Activated CD8-positive, alpha-beta memory T cell treated with anti-CD3 and anti-CD28 coated beads for 48 hours (primary cell): ENCODE measurements at places on chromosomes 1 and 21.

GRCh38 chr1:184061396-184062003 is 10.0 kb downstream of the TSEN15 start:
- no peak for DNase-seq

DNA sequence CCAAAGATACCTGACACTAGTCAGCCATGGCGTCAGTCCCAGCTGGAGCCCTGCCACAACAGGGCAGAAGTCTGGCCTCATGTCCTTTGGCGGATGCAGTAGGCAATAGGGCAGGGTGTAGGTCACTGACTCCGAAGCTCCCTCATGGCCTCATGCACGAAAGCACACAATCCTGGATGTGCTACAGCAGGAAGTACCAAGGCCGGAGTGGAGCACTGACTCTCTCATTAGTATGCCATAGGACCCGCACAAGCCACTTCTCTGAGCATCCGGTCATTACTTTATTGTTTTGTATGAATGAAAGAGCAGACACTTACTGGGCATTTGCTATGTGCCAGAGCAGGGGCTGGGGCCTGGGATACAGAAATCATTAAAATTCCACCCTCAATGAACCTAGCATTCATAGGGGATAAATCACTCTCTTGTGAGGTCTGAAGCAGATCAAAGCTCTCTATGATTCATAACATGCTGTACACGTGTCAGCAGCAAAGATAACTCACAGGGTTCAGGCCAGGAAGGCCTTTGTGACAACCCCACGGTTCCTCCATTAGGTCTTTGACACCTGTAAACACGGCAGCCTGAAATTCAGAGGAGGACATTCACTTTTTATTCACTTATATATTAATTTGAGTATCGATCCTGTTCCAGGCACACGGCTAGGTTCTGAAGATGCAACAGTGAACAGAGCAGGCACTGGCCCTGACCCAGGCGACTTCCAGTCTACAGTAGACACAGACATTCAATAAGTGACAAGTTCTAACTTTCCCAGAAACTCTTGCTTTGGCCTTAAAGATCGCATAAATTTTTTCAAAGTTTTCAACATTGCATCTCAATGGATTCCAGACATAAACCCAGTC is 357.9 kb upstream of the USP24 start:
- DNase-seq = no peak

- DNase-seq = no peak
Observed at GRCh38 chr21:28827422-28827821, 165.3 kb downstream of the LTN1 start.

- no peak for DNase-seq
Observed at GRCh38 chr1:79808816-79809475, 802.4 kb upstream of the ADGRL4 start.

DNA sequence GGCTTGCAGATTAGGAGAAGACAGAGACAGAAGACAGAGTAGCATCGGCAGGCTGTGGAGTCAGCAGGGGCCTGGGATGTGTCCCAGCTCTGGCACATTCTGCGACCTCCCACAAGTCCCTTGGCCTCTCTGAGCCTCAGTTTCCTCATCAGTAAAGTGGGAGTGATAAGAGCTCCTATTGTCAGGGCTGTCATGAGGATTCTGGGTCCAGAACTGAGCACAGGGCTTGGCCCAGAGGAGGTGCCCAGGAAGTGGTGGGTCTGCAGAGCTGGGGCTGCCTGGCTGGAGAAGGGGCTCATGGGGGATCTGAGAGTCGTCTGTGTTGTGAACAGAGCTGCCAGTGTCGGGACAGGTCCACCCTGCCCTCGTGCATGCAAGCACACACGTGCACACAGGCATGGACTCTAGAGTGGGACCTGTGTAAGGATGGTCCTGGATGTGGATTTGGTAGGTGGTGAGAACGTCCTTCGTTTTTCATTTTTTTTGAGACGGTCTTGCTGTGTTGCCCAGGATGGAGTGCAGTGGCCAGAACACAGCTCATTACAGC is 262.9 kb downstream of the PTPRU start:
- DNase-seq = no peak

- no peak for DNase-seq
Observed at GRCh38 chr1:154856049-154856448, 14.0 kb downstream of the KCNN3 start.

DNA sequence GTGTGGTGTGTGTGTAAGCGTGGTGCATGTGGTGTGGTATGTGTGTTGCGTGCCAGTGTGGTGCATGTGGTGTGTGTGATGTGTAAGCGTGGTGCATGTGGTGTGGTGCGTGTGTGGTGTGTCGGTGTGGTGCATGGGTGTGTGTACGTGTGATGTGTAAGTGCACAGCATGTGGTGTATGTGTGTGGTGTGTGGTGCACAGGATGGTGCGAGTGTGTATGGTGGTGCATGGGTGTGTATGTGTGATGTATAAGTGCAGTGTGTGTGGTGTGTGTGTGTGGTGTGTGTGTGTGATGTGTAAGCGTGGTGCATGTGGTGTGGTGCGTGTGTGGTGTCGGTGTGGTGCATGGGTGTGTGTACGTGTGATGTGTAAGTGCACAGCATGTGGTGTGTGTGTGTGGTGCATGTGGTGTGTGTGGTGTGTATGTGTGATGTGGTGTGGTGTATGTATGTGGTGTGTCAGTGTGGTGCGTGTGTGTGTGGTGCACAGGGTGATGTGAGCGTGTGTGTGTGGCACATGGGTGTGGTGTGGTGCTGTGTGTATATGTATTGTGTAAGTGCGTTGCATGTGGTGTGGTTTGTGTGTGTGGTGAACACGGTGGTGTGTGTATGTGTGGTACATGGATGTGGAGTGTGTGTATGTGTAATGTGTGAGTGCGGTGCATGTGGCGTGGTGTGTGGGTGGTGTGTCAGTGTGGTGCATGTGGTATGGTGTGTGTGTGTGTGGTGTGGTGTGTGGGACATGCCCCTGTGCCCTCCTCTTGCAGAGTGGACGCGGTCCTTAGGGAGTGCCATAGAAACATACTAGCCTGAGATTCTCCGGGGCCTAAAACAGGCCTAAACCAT is 1.1 kb upstream of the C2CD2 start:
- no peak for DNase-seq

DNA sequence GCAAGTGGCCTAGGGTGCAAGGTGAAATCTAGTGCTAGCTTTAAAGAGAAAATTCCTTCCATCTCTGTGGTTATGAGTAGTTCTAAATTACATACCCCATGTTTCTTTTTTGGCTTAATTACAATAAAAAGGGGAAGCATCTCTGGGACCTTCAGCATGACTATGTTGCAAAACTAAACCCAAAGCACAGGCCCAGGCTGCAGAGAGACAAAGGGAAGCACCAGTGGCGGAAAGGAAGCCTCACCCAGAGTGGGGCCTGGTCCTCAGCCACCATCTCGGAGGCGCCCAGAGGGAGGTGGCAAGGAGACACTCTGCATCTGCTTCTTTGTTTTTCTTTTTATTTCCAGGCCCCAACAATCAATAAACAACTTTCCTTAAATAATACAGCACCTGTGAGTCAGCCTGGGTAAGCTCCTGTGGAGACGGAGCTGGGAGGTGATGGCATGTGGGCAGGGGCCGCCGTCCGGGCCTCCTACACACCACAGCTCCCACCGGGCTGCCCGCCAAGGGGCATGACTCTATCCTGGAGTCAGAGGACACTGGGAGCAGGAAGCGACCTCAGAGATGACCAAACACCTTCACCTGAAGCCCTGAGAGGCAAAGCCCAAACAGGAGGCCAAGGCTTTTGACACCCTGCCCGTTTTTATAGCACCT is 21.7 kb downstream of the ITPKB start:
- DNase-seq = no peak

GRCh38 chr1:175268720-175269119 is 76.1 kb upstream of the KIAA0040 start:
- DNase-seq = no peak

- DNase-seq = no peak
Observed at GRCh38 chr1:30253807-30254440, 469.5 kb downstream of the MATN1 start.

GRCh38 chr1:90135286-90135685 is 140.4 kb downstream of the ZNF326 start:
- no peak for DNase-seq

DNA sequence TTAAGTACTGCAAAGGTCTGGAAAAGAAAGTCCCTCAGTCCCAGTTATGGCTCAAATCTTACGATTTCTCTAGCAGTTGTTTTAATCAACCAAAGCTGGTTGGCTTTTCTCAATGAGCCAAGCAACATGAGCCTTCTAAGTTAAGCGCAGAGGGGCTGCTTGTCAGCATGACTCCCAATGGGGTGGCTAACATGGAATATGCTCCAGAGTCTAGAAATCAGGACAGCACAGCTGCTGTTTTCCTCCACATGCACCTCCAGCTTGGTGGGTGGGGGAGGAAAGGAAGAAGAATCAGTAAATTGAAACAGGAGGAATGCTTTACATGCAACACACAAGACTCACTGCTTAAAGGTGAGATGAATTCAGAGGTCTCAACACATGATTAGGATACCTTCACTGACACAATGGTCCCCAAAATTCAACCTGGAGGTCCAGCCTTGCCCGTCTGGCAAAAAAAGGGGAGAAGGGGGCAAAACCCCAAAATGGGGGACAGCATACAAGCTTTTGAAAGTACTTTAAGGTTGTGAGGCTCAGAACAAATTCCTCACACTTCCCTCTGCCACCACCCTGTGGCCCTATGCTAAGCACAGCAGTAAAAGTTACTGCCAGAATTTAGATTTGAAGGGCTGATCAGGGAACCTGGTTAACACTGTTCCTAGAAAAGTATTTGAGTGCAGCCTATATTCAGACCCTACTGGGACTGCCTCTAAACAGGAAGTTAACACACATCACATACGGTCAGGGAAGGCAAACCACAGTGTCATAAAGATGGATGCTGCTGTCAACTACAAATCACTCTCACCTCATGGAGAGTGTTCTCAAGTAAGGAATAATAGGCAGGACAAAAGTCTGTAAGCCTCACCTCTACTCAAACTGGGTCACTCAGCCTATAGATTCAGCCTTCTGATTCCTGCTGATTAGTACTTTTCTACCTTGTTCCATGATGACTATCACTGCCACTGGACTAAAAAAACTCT is 2.6 kb downstream of the GATAD2B start:
- no peak for DNase-seq

GRCh38 chr1:87598429-87598828 is 269.7 kb downstream of the LMO4 start:
- DNase-seq = no peak

DNA sequence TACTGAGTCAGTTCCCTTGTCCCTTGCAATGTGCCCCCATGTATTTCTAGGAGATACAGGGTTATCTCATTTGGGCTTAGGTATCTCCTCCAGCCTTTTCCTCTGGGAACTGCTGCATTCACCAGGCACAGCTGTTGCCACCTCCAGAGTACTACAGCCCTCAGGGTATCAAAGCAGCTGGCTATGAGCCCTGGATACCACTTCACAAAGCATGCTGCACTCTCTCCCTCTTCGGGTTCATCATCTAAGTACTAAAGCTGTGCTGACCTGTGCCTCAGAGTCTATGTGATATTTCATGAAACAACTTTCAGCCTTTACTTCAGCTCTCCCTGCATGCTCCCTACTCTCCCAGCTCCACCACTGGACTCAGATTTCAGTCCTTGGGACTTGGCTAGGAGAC is 62.3 kb downstream of the CCDC185 start:
- no peak for DNase-seq

GRCh38 chr1:225868631-225869330 is 13.4 kb downstream of the TMEM63A start:
- no peak for DNase-seq

- no peak for DNase-seq
Observed at GRCh38 chr1:226737819-226738420, 1.2 kb downstream of the ITPKB start.

DNA sequence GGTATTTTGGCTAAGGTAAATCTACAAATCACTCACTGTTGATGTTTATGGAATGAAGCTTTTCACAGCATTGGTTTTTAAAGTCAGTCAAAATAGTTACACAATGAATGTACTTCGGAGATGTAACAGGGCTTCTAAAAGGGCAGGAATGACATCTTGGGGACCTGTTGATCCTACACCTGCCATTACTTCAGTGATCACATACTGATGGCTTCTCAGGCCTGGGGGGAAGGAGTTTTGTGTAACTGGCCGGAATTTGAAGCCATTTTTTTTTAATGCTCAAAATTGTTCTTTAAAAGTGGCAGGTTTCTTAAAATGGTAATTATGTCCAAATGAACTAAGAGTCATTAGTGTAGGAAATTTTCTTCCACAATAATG is 11.2 kb downstream of the RPL5 start:
- no peak for DNase-seq

DNA sequence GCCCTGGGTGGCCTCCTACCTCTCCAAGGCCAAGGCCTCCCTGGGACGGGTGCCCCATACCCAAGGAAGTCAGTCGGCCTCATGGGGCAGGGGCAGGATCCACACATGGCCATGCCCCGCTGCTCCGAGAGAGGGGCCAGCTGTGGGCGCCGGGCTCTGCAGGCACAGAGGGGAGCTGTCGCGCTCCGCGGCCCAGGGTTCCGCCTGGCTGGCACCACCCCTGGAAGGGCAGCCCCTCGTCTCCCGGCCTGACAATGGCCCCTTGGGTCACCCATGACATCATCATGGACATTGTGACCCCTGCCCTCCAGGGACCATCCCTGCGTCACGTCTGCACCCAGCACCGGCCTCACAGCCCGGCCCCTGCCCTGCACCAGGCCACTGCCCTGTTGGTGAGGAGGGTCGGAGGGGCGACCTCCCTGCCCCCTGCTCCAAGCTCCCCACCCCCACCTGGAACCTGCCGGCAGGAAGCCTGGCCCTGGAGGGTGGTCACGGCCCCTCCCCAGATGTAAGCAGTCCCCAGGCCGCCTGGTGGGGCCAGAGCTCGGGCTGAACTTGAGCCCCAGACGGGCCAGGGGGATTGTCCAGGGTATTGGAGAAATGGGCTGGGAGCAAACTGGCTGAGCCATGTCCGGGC is 5.8 kb downstream of the TTLL10 start:
- no peak for DNase-seq

DNA sequence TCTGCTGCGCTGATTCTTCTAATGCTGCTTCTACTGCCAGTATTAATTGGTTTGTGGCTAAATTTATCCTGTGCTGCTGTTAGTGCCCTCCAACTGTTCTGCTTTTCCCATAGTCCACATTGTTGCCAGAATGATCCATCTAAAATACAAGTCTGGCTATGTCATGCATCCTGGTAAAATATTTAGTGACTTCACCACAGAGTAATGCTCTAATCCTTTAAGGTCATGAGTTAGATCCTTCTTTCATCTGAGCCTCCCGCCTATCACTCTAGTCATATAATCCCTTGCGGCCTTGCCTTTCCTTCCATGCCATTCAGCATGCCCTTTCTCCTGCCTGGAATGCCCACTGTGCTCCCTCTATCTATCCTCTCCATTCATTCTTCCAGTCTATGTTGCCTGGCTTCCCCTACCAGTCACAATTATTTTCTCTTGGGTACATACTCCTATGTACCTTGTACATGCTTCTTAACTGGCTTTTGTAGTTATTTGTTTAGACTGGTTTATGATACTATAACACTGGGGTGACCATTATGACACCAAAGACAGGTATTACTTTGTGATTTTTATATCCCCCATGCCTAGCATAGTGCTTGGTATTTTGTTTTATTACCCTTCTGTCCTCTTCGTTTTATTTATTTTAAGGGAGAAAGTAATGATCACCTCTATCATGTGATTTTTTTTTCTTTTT is 144.0 kb downstream of the MAGI3 start:
- no peak for DNase-seq

- no peak for DNase-seq
Observed at GRCh38 chr1:19481826-19482398, 3.4 kb downstream of the CAPZB start.

- no peak for DNase-seq
Observed at GRCh38 chr1:24775916-24776315, 30.7 kb downstream of the CLIC4 start.

GRCh38 chr1:57922130-57922529 is 498.3 kb upstream of the DAB1 start:
- DNase-seq = no peak

- DNase-seq = no peak
Observed at GRCh38 chr1:3672231-3672970, 20.1 kb downstream of the TP73 start.
